ENCODE measurements at places on chromosomes 3 and 15.

GRCh38 chr3:12569836-12570235 lies 12.9 kb downstream of the MKRN2 start:
- DNase-seq, result no peak

- no peak for DNase-seq
Measured at GRCh38 chr3:31973837-31974236, 7.2 kb downstream of the OSBPL10 start.

- no peak for DNase-seq
Measured at GRCh38 chr3:181824961-181825360, 113.2 kb downstream of the SOX2 start.

DNA sequence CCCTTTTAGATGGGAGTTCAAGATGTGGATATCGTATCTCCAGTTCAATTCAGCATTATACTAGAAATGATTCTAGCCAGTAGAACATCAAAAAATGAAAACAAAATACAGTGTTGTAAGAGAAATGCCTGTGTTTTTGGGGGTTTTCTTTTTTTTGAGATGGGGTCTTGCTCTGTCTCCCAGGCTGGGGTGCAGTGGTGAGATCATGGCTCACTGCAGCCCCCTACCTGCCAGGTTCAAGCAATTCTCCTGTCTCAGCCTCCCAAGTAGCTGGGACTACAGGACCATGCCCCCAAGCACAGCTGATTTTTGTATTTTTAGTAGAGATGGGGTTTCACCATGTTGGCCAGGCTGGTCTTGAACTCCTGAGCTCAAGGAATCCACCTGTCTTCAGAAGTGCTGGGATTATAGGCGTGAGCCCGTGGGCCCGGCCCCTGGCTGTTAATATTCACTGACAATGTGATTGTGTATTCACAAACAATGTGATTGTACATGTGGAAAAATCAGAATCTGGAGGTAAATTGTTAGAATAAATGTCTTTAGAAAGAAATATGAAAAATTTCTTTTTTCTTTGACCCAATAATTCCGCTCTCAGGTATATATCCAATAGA lies 59.0 kb downstream of the ARIH1 start:
- DNase-seq, result no peak

- peak; percentile 76 for DNase-seq
Measured at GRCh38 chr3:124928333-124929202, 6.0 kb downstream of the MUC13 start.

DNA sequence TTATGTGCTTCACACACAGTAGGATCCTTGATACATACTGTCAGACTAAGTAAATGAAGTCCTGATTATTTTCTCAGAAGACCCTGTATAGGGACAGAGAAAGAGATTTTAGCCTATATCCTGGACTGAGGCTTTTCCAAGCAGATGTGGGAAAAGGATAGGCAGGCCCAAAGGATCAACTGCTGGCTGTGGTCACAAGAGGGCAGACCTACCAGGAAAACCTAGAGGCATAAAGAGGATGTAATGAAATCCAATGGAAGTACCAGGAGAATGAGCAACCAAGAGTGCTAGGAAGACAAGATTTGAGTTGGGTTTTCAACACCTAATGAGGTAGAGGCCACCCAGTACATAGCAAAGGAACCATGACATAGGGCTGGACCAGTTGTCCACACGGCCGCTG lies 23.1 kb downstream of the DCLK3 start:
- DNase-seq, result peak; percentile 18

DNA sequence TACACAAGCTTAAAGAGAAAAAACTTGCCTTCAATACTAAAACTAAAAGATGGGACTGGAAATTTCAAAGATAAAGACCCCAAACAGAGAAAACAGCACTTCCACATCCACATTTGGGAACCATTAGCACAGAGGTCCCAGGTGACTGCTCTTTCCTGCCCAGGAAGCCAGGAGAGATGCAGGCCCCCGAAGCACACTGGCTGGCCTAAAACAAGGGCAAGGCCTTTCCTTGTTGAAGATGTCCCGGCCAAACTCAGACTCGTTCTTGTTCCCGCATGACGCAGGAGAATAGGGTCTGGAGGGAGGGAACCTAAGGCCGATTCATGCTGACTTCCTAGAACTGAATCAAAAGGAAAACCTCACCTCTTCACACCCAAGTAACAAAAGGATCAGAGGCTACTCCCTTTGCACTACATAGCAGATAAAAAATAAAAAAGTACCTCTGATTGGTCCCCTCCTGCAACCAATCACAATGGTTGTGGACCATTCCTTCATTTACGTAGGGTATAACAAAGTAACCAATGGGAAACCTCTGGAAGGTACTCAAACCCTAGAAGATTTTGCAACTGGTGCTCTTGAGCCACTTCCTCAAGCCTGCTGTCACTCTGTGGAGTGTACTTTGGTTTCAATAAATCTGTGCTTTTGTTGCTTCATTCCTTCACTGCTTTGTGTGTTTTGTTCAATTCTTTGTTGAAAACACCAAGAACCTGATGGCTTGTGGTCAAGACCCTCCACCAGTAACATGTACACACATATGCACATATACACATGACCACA lies 48.7 kb downstream of the EFCAB12 start:
- no peak for DNase-seq

GRCh38 chr3:161187046-161187445 lies 34.1 kb upstream of the NMD3 start:
- DNase-seq, result no peak

DNA sequence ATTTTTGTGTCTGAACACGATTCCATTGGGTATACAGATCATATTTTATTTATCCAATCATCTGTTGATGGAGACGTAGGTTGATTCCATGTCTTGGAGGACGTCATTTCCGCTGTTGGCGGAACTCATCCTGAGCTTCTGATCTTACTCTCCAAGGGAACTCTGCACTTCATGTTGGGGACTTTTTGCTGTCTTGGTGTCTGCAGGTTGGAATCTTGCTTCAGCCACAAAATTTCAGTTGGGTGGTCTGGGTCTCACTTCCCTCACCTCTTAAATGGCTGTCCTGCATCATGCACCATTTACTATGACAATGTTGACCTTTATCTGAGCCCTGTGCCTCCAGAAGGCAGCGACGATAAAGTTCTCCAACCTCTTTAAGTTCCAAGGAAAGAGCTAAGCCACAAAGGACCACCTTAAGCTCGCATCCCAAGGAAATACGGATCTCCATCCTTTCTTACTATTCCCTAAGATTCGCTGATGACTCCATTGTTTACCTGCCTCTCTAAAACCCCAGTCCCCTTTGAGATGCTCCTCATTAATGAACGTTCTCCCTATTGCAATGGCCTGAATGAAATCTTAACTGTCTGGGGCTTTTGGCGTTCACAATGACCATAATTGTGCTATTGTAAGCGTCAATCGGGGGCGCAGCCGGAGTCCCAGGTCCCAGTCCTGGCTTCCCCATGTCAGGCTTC lies 23.1 kb upstream of the RNU6-1 start:
- no peak for DNase-seq

- no peak for DNase-seq
Measured at GRCh38 chr3:117762621-117763037, 1053.0 kb downstream of the TUSC7 start.

Data from fibroblast of mammary gland (primary cell).